ENCODE measurements at places on chromosomes 12 and 14.

DNA sequence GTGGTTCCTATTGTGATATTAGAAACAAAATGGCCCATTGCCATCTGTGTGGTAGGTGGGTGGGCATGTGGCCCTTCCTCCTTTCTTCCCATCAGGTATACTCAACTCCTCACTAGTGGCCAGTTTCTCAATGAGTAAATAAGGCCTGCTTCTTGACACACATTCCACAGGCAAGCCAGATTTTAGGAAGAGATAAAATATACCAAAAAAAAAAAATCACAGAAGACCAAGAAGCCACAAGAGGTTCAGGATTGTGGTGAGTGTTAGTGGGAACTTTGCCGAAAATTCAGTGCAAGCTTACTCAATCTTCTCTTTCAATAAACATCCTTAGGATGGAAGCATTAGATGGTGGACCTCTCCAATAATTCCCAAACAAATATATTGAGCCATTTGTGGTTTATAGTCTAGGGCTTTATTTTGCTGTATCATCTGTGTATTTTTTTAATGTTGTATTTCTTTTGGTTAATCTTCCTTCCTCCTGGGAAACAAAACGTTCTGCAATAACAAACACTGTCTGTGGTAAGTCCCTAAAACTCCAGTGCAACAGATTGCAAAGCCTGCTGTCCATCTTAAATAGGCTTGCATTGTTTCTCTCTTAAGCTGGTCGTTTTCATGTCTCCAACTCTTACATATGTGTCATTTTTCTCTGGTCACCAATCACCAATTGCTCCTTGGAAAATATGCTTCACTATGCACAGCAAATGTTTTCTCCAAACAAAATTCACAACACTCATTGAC, 289.9 kb upstream of the KITLG start:
- DNase-seq, result no peak

- no peak for DNase-seq
Measured at GRCh38 chr12:91126516-91126915, 15.2 kb upstream of the LUM start.

GRCh38 chr12:120833849-120834248, 70.3 kb downstream of the SPPL3 start:
- no peak for DNase-seq

- DNase-seq, result no peak
Measured at GRCh38 chr12:30200864-30201263, 417.1 kb upstream of the TMTC1 start.

DNA sequence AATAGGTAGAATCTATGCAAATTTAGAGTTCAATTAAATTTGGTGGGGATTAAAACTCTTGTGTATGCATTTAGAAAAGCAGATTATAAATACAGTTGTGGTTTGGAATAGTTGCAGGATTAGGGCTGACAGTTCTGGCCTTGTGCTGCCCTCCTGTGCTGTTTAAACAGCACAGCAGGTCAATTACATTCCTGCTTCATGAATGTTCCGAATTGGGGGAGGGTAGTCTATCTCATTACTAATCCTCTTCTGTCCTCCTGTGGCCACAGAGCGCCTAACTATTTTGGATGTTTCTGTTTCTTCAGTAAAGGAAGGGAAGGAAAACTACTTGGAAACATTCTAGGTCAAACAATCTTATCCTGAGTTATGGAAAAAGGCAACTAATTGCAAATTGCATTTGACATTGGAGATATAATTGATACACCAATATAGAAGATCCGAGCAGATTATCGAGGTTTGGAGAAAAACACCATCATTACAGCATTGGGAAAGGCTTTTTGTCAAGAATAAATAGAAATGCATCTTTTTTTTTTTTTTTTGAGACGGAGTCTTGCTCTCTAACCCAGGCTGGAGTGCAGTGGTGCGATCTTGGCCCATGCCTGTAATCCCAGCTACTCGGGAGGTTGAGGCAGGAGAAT, 8.7 kb upstream of the GPR19 start:
- DNase-seq, result peak; percentile 86

- DNase-seq, result no peak
Measured at GRCh38 chr12:4449851-4450221, 4.2 kb upstream of the FGF6 start.

- peak; percentile 59 for DNase-seq
Measured at GRCh38 chr12:47312808-47313426, 233.2 kb upstream of the AMIGO2 start.

DNA sequence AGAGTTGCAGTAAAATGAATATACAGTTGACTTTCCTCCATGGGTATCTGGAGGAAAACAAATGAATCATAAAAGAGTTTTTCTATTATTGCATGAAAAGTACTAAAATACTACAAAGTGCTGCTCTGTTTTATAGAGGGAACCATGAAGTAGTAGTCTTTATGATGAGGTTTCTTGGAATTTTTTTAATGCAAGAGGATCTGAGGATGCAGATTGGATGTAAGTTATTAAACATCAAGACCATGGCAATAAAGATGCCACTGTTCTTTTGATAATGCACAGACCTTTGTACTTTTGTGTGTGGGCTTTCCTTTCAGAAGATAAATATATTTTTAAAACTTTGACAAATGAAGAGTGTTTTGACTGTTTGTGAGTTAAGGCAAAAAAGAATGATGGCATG, 87.5 kb downstream of the DACT1 start:
- no peak for DNase-seq

Measured in NB4 (cell line).